ENCODE measurements at places on chromosomes 11 and 22. TPM values are rescaled to one million over a fixed set of nuclear protein-coding genes. Genes with fewer than 3 reads are reported as not detected.

The ACP2 gene
- 22.3 TPM for total RNA-seq

The OR6Q1 gene
- total RNA-seq, result not detected

The HTR3A gene
- not detected for total RNA-seq

The JOSD1 gene
- total RNA-seq, result 31.2 TPM

The C1QTNF5 gene
- total RNA-seq, result 0.08 TPM

The MRGPRE gene
- total RNA-seq, result 0.11 TPM

The TRIM64 gene
- not detected for total RNA-seq

The GTSE1 gene
- total RNA-seq, result 34.7 TPM

The SLC22A6 gene
- not detected for total RNA-seq

The DEFB131B gene
- total RNA-seq, result not detected

The SCARF2 gene
- total RNA-seq, result 0.73 TPM

The OR10D3 gene
- total RNA-seq, result not detected
